ENCODE measurements at places on chromosomes 3 and 15.

DNA sequence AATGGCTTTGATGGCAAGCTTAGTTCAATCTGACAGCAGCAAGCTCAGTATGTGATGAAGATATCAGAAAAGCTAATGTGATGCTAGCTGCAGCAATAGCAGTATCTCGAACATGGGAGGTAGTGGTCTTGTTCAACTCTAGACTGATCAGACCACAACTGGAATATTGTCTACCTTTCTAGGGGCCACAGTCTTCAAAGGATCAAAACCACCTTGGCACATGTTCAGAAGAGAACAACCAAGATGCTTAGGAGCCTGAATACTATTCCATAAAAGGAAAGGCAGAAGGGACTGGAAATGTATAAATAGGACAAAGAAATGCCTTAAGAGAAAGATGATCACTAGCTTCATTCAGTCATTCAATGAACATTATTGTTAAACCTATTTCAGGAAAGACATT lies 2.3 kb downstream of the C3orf70 start:
- no peak overlapping the region for H3K4me3 ChIP-seq
- H3K27me3 ChIP-seq = peaks cover 13% of the 10 kb centered on the region
- H3K27ac ChIP-seq = no peak overlapping the region
- no peak for DNase-seq
- no peaks in the 10 kb centered on the region for H3K4me1 ChIP-seq
- H3K36me3 ChIP-seq = no peaks in the 10 kb centered on the region

DNA sequence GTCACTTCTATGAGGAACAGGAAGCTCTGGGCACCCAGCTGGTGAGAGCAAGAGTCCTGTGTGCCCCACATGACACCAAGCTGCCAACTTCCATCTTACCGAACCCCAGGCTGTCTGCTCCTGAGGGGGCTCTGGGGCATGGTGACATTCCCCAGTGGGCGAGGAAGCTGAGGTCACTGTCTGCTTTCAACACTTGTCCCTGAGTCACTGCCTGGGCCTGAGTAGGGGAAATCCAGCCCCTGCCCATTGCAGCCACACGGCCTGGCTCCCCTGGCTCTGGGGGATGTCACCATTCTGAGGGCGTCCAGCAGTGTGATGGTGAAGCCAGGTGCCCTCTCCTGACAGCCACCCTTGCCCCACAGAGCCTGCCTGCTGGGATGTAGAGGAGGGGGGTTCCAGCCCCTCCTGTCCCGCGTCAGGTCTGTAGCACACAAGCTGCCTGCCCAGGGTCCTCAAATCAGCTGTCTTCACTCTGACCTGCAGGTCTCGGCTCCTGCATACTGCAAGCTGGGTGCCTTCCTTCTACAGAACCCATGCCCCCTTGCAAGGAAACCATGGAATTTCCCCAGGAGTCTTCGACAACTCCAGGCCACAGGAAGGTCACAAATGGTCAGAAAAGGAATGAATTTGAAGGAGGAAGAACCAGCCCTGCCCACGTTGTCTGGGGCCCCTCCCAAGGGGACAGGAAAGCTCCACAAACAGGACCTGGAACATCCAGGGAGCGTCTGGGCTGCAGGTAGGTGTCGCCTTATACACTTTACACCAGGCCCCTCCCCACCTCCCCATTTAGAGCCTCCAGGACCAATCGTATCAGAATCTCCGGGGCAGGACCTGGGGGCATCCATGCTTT lies 69.9 kb upstream of the GATM start:
- no peaks in the 10 kb centered on the region for H3K27me3 ChIP-seq
- DNase-seq = no peak
- no peak overlapping the region for H3K4me3 ChIP-seq
- no peak overlapping the region for H3K27ac ChIP-seq

DNA sequence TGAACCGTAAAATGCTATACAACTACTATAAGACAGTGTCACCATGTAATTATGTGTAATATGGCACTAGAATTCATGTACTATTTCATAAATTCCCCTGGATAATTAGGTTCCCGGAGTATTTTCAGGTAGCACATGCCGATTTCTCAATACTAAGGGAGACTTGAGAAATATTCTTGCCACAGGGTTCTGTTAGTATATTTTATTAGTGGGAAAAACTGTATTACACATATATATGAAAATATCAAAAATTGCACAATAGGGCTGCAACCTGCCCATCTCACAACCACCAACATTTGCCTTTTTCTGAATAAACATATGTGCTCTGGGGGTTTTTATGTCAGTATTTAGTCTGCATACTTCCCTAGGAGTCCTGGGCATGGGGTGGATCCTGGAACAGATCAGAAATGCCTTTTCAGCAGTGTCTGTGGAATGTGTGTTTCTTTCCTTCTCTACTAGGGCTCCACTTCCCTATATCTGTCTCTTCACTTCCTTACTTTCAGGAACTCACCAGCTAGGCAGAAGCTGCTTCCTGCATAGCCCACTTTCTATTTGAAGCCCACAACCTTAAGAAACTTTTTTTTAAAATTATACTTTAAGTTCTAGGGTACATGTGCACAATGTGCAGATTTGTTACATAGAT lies 87.5 kb downstream of the RPL39L start:
- DNase-seq = no peak
- peaks cover 38% of the 10 kb centered on the region for H3K36me3 ChIP-seq
- no peaks in the 10 kb centered on the region for H3K27me3 ChIP-seq
- peaks cover 11% of the 10 kb centered on the region for H3K4me1 ChIP-seq

DNA sequence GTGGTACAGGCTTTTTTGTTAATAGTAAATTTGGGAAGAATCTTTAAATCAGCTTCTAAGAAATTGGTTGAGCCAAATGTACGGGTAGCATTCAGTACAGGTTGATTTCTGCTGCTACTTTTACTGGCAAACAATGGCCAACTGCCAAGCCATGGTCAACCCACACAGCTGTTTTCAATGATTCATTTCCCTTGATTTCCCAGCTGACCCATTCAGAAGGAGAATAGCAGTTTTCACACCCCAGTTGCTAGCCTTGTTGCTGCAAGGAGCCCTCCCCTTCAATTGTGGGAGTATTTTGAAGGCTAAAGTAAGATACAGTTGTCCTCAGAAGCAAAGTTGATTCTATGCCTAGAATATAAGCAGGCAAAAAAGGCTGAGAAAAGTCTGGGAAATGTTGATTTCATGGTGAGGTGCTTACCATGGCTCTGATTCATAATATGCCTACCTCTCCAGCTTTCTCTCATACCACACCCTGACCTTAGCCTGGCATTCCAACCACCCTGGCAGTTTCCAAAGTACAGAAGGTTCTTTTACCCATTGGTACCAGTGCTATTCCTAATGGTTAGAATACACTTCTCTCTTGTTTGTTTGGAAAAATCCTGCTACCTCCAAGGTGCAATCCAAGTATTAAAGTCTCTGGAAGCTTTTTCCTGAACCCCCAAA lies 320.3 kb upstream of the TGFBR2 start:
- no peaks in the 10 kb centered on the region for H3K4me1 ChIP-seq
- no peak overlapping the region for H3K27ac ChIP-seq
- no peak overlapping the region for H3K4me3 ChIP-seq

DNA sequence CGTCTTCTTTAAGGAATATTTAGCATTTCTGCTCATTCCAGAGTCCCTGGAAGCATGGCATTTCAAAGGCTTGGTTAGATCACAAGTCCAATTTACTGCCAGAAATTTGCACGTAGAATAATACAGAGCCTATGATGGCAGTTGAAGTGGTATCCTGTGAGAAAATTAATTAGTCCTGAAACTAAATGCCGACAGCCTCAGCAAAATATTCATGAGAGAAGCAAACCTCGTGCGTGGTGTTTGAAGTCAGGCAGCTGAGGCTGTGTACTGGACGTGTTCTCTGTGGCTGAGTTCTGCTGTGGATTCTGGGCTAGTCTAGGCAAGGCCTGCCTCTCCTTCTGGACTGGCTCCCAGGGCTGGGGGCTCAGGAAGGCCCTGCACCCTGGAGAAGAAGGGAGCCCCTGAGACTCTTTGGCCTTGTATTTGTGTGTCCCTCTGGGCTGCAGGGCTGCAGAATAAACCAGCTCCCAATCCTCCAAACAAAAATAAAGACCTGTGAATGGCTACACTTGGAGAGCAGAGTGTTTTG lies 106.6 kb downstream of the APBA2 start:
- H3K27ac ChIP-seq = no peak overlapping the region
- H3K27me3 ChIP-seq = no peaks in the 10 kb centered on the region
- no peaks in the 10 kb centered on the region for H3K4me1 ChIP-seq
- no peak for DNase-seq
- no peak overlapping the region for H3K4me3 ChIP-seq
- H3K36me3 ChIP-seq = no peaks in the 10 kb centered on the region

GRCh38 chr3:6697285-6697684 lies 163.6 kb upstream of the GRM7 start:
- no peaks in the 10 kb centered on the region for H3K36me3 ChIP-seq
- no peak overlapping the region for H3K27ac ChIP-seq
- no peaks in the 10 kb centered on the region for H3K27me3 ChIP-seq
- no peak for DNase-seq
- H3K4me1 ChIP-seq = no peaks in the 10 kb centered on the region

DNA sequence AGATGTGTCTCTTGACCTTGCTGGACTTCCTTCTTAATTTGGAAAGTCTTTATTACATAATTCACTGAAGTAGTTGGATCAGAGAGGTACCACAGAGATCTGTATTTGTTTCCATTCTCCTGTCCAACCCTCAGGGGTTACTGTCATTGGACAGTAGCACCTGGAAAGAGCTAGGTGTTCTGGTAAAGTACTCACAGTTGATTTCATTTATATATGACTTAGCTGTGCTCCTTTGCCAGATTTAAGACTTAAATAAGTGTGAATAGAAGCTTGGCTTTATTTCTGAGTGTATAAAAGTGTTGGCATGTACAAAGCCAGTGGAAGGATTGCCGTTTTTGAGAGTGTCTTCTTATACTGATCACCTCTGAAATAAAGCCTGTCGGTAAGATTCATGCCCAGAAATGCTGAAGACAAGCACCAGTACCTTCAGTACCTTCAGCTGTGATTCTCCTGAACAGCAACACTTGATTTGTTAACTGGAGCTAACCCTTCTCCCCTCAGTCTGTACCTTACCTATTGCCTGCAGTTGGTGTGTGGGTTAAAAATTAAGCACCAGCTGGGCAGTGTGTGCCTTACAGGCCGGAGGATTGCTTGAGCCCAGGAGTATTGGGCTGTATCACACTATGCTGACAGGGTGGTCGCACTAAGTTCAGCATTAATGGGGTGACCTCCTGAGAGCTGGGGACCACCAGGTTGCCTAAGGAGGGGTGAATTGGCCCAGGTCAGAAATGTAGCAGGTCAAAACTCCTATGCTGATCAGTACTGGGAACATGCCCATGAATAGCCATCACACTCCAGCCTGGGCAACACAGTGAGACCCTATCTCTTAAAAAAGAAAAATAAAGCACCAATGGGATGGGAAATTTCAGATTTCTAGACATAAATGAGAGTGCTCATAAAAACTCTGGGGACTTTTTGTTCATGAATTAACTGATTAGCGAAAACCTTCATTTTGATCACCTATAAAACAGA lies 197.7 kb downstream of the FNDC3B start:
- no peak for DNase-seq
- no peaks in the 10 kb centered on the region for H3K27me3 ChIP-seq

DNA sequence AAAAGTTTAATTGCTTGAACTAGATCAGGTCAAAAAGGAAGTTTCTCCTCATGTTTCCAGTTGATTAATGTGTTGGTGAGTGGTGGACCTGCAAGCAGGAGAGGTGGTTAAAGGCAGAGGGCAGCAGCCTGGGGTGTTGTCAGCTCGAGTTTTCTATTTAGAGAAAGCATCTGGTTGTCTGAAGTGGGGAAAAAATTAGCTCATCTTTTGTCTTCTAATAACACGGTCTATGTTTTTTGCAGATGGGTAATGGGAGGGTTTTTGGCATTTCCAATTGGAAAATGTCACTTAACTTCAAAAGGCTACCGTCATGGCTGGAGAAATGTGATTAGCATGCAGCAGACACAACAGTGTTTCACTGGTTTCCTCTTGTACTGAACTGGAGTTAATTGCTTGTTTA lies 122.6 kb downstream of the ITPR1 start:
- H3K27ac ChIP-seq = no peak overlapping the region
- H3K36me3 ChIP-seq = no peaks in the 10 kb centered on the region
- no peak for DNase-seq
- H3K4me1 ChIP-seq = no peaks in the 10 kb centered on the region
- H3K27me3 ChIP-seq = no peaks in the 10 kb centered on the region

Measured in effector memory CD4-positive, alpha-beta T cell (primary cell).